ENCODE measurements at places on chromosomes 4 and X.

GRCh38 chr4:15526924-15527592, 57.4 kb downstream of the CC2D2A start:
- no peak for DNase-seq

GRCh38 chrX:9829308-9830267, 43.4 kb downstream of the SHROOM2 start:
- DNase-seq: no peak

- no peak for DNase-seq
Measured at GRCh38 chr4:105586638-105587328, 34.4 kb downstream of the ARHGEF38 start.

DNA sequence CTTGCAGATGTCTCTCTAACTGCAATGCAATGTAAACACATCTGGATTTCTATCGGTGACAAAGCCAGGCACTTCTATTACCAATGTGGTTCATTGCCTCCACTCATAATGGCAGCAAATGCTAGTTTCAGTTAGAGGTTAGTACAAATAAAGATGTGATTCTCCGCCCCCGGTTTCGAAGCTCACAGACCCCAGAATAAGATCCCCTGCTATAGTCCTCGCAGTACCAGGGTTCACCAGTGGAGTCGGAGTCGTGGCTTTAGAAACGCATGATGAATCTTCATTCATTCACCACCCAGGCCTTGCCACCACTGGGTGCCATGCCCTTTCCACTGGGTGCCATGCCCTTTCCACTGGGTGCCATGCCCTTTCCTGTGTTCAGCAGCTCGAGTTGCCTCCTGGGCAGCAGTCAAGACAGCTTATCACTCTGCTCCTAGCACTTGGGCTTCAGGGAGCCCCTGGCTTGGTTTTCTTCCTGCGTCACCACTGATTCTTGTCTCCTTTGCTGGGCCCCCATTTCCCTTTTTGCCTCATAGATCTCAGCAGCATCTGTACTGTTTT, 3.5 kb upstream of the NAA10 start:
- no peak for DNase-seq

GRCh38 chr4:176841711-176842112, 49.0 kb upstream of the VEGFC start:
- DNase-seq: no peak

DNA sequence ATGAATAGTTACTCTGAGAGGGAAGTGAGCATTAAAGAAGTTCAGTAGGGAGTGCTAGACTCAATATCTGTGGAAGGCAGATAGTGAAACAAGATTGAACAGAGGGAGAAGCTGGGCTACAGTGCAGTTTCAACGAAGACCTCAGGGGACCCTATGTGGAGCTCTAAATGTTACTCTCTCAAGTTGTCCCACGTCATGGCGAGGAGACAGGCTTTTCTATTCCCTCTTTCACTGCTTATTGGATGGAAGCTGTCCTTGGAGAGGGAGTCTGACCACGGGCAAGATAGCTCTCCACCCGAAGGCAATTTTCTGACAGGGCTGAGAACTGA, 42.3 kb upstream of the CCSER1 start:
- no peak for DNase-seq

DNA sequence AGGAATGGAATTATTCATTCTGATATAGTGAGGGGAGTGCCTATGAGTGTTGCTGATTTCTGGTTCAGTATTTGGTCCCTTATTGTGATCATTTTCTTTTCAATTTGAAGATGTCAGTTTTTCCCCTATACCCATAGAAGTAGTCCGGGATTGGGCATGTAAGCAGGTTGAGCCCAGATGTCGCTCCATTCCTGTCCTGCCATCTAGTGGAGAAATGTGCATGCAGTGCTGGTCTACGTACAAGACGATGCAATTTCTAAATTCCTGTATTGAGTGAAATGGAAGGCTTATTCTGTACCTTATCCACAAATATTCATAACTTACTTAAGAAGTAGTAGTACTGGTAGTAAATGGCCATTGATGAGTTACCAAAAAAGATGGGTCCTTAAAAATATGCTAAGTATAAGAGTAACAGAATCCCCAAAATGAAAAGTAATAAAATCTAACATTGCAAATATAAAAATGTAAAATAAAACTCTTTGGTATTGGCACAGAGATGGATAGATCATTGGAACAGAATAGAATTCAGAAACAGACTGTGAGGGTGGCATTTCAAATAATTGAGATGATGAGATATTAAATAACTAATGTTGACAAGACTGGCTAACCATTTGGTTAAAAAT, 60.9 kb downstream of the UGT8 start:
- DNase-seq: peak; percentile 7

DNA sequence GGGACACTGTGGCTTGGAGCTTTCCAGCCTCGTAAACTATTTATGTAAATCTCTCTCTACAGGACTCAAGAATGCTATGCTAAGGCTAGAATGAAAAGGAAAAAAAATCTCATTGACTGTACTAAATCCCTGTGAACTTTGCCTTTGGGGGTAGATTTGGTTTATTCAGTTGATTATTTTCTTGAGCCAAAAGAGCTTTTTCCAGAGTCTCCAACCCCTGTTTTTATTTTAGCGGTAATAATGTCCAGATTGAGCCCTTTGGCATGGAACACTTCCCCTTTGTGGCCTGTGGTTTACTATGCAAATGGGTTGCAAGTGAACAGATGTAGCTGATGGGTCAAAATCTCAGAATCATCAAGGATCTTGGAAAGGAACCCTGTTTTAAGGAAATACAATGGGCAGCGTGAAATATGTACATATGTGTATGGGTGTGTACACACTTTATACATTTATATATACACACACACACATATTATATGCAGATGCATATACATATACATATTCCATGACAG, 72.9 kb downstream of the FAM9B start:
- no peak for DNase-seq

DNA sequence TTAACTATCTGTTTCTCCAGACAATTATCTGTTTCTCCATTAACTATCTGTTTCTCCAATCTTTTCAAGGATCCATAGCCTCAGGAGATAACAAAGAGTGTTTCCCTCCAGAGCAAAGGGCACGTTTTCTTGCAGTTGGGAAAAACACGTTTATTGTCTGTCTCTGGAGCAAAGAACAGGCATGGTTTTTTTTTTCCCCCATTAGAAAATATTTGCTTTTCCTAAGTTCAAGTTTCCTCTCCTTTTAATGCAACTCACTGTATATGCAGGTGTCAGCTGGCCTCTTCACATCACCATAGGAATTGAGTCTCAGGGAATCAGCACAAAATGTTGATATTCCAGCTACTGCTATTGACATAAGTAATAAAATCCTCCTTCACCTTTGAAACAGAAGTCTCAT, 984.4 kb downstream of the RAB28 start:
- no peak for DNase-seq

DNA sequence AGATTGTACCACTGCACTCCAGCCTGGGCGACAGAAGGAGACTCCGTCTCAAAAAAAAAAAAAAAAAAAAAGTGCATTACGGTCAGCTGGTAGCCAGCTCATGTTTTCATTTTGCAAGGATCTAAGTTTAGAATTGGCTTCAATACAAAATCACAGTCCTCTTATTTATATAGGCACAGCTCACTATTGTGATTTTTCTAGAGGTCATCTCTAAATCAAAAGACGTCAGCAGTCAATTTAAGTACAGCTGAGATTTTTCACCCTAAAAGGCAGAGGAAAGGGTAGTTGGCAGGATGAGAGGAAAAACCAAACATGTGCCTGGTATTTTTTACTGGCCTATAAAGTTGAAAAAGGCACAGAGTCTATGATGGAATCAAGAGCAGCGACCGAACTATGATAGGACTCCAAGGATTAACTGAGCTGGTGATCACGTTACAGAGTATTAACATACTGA, 30.8 kb downstream of the ASB5 start:
- no peak for DNase-seq

DNA sequence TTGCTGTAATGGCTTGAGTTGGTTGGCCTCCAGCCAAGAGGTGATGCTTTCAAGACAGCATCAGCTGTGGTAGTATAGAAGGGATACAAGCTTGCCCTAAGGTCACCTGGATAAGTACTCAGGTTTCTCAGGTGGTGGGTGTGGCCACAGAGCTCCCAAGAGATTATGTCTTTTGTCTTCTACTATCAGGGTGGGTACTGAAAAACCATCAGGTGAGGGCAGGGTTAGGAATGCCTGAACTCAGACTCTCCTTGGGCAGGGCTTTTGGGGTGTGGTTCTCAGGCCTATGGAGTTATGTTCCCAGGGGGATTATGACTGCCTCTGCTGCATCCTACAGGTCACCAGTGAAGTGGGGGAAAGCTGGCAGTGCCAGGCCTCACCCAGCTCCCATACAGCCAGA, 654.6 kb upstream of the GALNT7 start:
- no peak for DNase-seq

DNA sequence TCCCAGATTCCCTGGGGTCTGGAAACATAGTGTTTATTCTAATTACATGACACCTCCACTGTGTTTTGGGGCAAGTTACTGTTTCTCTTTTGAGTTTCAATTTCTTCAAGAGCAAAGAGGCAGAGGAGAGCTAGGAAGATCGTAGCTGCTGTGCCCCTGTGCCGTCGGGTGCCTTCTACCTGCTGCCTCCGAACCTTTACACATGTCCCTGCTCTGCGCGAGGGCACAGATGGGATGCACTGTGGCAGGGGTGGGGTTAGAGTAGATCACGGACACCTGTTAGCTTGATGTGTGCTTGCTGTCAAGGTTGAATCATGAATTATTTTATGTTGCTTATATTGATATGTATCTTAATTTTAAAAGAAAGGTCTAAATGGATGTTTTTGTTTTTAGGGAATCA, 71.1 kb upstream of the MSANTD1 start:
- DNase-seq: no peak
